ENCODE measurements at places on chromosomes 2 and 18.

DNA sequence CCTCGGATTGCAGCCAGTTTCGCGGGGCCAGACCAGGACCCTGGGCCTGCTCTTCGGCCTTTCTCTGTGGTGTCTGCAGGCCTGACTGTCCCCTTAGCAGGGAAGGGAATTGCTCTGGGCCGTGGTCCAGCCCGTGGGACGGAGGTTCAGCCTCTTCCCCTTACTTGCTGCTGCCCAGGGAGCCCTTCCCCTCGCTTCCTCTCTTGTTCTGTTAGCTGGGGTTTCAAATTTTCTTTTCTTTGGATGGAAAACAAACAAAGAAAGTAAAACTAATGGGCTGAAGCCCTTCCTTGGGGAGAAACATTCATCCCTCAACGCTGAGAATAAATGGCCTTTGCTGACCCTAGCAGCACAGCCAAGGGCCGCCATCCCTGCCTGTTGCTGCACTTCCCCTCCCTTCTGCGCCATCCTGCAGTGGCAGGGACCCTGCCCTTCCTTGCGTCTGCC lies 52.4 kb downstream of the ASAP2 start:
- no peak for DNase-seq

- no peak for DNase-seq
Measured at GRCh38 chr2:118714118-118714517, 133.3 kb downstream of the EN1 start.

GRCh38 chr18:7338846-7339245 lies 108.0 kb downstream of the LRRC30 start:
- no peak for DNase-seq

- DNase-seq = no peak
Measured at GRCh38 chr2:240165661-240166060, 25.2 kb upstream of the OTOS start.

- DNase-seq = no peak
Measured at GRCh38 chr18:76364282-76365259, 130.5 kb downstream of the ZNF516 start.

- DNase-seq = no peak
Measured at GRCh38 chr2:119728421-119728820, 31.3 kb upstream of the PTPN4 start.

DNA sequence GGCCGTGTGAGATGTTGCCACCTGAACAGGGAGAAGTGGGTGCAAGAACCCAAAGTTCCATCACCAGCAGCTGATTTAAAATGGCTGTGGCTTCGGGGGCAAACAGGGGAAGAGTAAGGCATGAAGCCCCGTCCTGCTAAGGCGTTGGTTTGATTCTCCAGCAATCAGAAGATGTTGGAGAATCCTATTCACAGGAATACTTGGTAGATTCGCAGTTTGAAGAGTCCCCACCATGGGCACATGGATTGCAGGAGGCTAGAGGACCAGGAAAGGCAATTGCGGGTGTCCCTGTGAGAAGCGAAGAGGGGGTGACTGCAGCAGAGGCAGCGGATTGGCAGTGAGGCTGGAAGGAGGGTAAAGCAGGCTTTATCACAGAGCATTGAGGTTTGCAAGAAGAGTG lies 46.6 kb upstream of the TXNDC2 start:
- DNase-seq = no peak
